Right cardiac atrium (tissue), 5 donors: ENCODE measurements at places on chromosomes 3 and 15. TPM values are rescaled to one million over a fixed set of nuclear protein-coding genes. Genes with fewer than 3 reads are reported as not detected.
A peak's percentile ranks its signal among the peaks of the same experiment; 100 is the strongest.

Gene GOLGA8O
- total RNA-seq, result 0.89 TPM

Gene CHDH
- total RNA-seq, result 4.6 TPM

Gene C3orf49
- not detected for total RNA-seq

Gene ANKRD34C
- not detected for total RNA-seq

Gene SEMA3G
- 7.7 TPM for total RNA-seq

Gene IGF2BP2
- total RNA-seq, result 16.9 TPM

Gene CAV3
- 18.8 TPM for total RNA-seq

GRCh38 chr15:64105113-64105704, 9.4 kb downstream of the SNX1 start:
- no peak for DNase-seq

GRCh38 chr15:34734303-34734702, 20.5 kb downstream of the GJD2 start:
- DNase-seq, result no peak

GRCh38 chr15:47652328-47652727, 65.0 kb upstream of the SEMA6D start:
- no peak for DNase-seq

GRCh38 chr3:137746808-137747207, 17.3 kb upstream of the SOX14 start:
- DNase-seq, result no peak

GRCh38 chr15:68200016-68200861, 4.9 kb downstream of the CALML4 start:
- no peak for DNase-seq

DNA sequence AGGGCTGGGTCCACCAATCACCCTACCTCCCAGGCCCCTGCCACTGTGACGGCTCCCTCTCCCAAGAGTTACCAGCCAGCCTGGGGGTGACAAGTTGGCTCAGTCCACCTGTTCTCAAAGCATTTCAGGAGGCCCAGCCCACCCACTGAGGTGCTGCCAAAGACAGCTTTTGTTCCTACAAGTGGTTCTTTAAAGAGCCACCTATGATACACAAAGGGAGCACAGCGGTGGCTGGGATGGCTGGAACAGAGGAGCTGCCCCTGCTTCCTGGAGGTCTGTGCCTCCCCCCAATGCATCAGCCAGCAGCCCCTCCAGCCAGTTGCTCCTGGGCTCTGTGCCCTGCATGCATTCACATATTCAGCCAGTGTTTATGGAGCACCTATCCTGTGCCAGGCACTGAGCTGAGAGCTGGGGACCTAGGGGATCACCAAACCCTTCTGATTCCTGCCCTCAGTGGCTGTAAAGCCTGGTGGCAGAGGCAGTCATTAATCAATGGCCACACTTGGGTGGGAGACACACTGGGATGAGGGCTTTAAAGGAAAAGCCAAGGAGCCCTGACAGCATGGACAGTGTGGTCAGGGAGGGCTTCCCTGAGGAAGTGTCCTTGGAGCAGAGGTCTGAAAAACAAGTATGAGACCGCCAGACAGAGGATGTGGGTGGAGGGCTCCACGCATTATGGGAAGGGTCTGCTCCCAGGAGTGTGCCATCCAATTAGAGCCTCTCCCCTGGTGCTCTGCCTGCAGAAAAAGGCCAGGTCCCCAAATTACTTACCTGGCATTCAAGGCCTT, 107.1 kb upstream of the LINGO1 start:
- no peak for DNase-seq

DNA sequence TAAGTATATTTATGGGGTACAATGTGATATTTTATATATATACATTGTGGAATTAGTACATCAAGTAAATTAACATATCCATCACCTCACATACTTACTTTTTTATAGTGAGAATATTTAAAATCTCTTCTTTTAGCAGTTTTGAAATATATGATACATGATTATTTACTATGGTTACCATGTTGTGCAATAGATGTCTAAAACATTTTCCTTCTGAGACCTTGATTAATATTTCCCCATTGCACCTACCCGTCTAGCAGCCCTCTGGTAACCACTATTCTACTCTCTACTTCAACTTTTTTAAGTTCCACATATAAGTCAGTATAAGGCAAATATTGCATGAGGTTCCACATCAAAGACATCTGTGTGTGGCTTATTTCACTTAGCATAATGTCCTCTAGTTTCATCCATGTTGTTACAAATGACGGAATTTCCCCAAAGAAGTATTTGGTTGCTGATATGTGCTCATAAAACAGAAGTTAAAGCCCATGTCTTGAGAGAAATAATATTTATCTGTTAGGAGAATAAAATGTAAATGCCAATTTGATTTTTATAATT, 29.6 kb upstream of the NFKBIZ start:
- no peak for DNase-seq

- no peak for DNase-seq
Measured at GRCh38 chr3:137852391-137852830, 88.3 kb downstream of the SOX14 start.

DNA sequence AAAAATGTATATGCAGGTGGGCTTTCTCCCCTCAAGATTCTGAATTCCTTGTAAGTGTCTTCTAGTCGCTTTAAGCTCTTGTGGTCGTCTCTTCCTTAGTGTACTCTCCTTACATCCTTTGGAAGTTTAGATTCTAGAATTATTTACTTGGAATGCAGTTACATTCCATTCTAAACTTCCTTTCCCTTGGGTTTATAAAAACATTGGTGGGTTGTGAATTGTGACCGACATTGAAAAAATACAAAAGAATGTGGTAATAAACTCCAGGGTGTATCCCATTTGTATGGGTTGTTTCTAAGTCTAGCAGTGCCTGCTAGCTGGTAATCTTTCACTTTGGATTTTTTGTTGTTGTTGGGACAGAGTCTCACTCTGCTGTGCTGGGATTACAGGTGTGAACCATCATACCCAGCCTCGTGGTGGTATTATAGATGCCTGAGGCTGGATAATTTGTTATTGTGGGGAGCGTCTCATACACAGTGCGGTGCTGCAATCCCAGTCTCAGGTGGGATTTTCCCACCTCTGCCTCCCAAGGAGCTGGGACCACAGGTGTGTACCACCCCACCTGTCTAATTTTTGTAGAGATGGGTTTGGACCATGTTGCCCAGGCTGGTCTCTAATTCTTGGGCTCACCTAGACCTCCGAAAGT, 9.1 kb downstream of the CHD2 start:
- no peak for DNase-seq

DNA sequence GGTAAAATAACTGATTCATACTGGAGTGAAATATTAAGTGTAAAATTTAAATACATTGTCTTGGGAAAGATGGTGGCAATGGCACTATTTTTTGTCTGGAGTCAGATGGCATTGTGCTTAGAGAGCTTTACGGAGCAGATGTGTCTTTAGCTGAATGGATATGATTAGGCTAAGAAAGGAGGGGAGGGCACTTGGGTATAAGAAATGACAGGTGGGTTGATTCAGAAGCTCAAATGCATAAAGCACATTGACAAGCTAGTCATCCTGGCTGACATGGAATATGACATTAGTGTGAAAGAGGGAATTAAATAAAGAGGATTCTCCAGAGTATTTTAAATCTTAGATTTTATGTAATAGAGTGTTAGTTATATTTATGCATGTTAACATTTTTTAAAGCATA, 570.1 kb upstream of the CBLB start:
- DNase-seq, result no peak

GRCh38 chr3:189148081-189148507, 23.7 kb upstream of the TPRG1 start:
- DNase-seq, result peak; percentile 46

DNA sequence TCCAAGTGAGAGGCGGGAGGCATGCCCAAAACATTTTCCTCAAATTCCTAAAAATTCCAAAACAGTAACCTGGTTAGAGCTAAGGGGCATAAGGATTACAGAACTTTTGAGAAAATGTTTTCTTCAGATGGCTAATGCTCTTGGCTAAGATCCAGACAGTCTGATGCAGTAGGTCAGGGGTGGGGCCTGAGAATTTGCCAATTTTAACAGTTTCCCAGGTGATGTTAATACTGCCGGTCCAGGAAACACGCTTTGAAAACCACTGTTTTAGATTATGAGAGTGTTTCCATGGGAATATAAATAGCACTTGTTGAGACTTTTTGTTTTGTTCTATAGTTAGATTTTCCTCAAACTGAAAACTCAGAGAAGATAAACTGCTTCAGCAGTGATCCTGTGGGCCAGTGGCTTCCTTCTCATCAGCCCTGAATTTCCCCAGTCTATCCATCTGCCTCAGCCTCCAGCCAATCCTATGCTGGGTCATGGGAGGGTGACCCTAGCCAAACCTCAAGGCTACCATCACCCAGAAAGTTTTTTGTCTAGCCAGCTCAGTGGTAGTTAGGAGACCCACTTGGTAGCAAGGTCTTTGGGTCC, 71.6 kb upstream of the ACP3 start:
- DNase-seq, result no peak

GRCh38 chr3:107523289-107523538, 452 bp downstream of the BBX start:
- no peak for DNase-seq

GRCh38 chr3:166471074-166471767, 634.0 kb upstream of the BCHE start:
- DNase-seq, result no peak

DNA sequence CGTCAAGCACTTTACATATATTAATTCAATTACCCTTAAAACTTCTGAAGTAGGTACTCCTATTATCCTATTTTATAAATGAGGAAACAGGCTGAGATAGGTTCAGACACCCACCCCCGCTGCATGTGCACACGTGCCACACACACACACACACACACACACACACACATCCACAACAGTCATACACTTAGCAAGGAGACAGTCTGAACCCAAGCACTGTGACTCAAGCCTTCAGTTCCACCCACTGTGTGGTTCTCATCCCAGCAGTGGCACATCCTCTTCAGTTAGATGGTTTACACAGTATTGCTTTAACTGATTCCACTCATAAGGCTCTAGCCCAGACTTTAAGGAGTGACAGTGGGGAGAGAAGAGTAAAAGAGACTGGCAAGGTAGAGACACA, 91.1 kb upstream of the FGF7 start:
- no peak for DNase-seq

DNA sequence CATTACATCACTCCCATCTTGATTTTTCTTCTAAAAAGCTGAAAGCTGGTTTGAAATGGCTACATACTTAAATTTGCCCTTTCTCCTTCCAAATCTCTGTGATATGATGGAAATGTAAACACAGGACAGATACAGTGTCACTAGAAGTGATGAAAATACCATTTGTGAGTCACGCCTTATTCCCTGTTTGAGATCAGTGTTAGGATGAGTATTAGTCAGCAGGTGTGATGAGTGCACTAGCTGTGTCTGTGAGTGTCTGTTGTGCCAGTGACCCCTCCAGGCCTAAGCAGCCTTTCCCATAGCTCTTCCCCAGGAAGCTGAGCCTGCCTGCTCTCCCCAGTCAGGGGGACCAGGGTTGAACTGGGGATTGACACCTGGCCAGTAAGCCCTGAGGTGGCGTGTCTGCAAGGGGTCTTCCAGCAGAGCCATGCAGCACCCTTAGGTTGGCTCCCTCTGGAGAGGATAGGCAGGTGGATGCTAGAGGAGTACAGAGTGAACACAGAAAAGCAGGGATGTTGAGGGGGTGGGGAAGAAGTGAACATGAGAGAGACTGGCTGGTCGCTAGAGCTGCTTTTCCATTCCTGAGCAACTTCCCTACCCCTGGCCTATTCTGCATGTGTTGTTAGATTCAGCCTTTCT, 92.0 kb downstream of the PDE8A start:
- DNase-seq, result no peak

- DNase-seq, result no peak
Measured at GRCh38 chr3:192186498-192186897, 540.8 kb downstream of the FGF12 start.

DNA sequence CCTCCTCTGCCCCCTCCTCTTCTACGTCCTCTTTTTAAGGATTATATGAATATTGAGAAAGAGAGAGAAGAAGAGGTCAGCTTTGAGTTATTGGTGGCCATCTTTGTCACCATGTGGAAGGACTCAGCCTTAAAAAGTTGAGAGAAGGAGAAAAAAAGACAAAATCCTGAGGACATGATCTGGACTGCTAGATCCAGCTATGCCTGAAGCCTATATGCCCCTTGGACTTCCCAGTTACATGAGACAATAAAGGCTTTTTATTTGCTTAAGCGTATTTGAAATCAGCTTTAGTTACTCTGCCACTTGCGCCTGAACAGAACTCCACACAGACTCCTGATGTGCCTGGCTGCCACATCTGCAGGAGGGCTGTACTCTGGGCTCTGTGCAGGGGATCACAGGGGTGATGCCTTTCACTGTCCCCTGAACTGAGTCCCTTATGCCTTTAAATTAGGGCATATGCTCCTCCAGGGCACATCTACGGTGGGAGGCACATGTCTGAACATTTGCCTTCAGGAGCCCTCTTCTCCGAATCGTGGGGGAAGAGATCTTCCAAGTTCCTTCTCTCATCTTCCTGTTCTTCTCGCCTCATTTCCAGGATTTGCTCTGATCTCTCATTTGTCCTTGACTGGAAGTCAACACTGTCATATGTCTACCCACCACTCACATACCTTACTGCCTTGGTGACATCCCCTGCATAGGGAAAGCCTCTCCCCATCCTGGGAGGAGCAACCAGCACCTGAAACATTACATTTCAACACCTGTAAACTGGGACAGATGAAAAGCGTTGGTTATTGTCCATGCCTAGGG, 14.0 kb upstream of the PLA2G4E start:
- DNase-seq, result no peak
